ENCODE measurements at places on chromosomes 12 and 14. TPM values are rescaled to one million over a fixed set of nuclear protein-coding genes. Genes with fewer than 3 reads are reported as not detected.

- no peak for DNase-seq
Measured at GRCh38 chr14:22657861-22658260, 13.7 kb upstream of the OR6J1 start.

GRCh38 chr14:94028450-94028826, 2.3 kb downstream of the OTUB2 start:
- no peak for DNase-seq

GRCh38 chr12:120252071-120252906, 13.2 kb downstream of the PXN start:
- DNase-seq, result no peak

DNA sequence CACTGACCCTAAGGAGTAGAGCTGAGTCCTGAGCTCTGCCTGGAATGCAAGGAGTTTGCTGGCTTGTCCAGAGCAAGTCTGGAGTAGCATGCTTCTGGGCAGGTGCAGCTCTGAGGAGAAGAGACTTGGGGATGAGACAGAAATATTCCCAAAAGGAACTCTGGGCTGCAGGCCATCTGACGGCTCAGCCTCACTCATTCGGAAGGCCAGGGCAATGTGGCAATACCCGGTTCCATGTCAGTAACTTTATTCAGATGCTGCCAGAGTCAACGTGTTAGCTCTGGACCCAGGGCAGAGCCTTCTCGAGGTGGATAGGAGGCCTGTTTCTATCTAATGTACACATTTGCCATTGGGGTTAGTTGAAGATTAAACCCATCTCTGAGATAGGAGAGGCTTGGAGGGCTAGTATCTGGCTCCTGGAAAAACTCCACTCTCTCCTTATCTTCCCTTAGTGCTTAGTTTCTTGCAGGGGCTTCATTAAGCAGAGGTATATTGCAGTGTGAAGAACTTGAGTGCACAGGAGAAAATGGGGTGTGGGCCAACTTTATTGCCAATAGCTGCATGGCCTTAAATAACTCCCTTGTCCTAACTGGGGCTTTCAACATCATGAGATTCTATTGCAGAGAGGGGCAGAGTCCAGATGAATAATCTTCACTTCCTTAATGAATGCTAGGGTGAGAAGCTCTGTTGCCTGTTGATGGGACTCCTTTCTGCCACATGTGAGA, 65.6 kb downstream of the NTF3 start:
- DNase-seq, result peak; percentile 84

The FGF23 gene
- not detected for total RNA-seq

The IL23A gene
- not detected for total RNA-seq
